ENCODE measurements at places on chromosomes 7 and 10.

GRCh38 chr7:141290973-141291372 lies 217.1 kb downstream of the TMEM178B start:
- no peak for DNase-seq

DNA sequence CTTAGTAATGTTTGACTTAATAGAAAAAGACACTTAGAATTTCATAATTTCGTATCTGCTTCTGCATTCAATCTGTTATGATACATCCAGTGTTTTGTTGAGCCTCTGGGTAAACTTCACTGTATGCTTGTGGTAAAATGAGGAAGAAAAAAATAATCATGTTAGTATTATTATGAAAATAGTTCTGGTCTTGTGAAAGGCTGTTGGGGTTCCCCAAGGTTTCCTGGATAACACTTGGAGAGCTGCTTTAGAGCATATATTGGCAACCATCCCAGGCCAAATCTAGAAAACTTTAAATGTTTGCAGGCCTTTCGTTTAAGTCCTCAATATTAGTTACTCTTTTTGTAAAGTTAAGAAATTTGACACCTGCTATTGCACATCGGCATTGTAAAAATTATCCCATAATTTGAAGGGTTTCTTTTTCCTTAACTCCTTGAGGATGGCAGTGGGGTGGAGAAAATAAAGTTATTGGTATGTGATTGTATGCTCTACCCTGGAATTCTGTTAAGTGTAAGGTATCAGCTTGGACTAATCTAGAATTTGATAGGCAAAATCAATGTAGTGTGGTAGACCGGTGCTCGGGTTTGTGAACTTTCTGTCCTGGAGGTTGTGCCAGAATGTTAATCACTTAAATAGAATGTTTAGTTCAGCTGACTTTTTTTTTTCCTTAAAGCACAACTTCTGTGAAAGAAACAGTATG lies 54.5 kb downstream of the WAC start:
- no peak for DNase-seq

GRCh38 chr7:155729847-155730246 lies 82.4 kb downstream of the SHH start:
- DNase-seq: peak; percentile 14

- DNase-seq: peak; percentile 62
Measured at GRCh38 chr10:122112625-122113160, 123.7 kb downstream of the TACC2 start.

DNA sequence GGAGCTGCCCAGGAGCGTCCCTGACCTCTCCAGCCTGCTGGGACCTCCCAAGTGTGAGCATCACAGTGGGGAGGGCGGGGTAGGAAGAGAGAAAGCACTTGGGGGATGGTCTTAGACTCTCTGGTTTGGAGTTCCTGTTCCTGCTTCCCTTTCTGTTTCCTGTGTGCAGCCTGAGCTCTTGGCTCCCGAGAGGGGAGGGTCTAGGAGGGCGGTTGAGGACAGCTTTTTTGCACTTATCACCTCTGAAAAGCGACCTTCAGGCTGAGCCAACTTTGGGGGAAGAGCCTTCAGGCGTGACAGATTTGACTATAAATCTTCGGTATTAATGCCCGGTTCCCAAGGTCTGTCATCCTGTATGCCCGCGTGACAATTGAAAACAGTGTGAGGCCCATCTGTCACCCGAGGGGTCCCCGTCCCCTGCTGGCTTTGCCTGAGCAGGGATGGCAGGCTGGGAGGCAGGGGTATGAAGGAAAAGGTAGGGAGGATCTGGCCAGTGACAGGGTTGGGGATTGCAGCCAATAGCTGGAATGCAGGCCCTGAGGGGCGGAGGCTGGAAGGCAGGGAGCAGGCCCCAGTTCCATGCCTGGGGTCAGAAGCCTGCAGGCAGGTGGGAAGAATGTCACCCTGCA lies 78.6 kb downstream of the CDH23 start:
- DNase-seq: peak; percentile 92

GRCh38 chr7:30921540-30922401 lies 10.1 kb downstream of the AQP1 start:
- DNase-seq: no peak

GRCh38 chr7:114413761-114414155 lies 857 bp upstream of the FOXP2 start:
- DNase-seq: peak; percentile 73

- no peak for DNase-seq
Measured at GRCh38 chr7:48337012-48337621, 165.9 kb downstream of the ABCA13 start.
